ENCODE measurements at places on chromosomes 12 and 14.

DNA sequence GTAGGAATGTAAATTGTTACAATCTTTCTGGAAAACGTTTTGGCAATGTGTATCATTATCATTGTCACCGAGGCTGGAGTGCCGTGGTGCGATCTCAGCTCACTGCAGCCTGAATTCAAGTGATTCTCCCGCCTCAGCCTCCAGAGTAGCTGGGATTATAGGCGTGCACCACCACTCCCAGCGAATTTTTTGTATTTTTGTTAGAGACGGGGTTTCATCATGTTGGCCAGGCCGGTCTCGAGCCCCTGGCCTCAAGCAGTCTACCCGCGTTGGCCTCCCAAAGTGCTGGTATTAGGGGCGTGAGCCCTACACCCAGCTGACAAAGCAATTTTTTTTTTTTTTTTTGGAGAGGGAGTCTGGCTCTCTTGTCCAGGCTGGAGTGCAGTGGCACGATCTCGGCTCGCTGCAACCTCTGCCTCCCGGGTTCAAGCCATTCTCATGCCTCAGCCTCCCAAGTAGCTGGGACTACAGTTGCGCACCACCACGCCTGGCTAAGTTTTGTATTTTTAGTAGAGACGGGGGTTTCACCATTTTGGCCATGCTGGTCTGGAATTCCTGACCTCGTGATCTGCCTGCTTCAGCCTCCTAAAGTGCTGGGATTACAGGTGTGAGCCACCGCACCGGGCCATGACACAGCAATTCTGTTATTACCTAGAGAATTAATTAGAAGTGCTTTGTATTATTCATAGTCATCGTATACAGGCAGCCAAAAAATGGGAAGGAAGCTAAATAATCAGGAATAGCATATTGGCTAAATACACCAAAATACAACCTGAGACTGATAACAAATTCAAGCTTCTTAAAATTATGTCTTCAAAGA is 1.2 kb downstream of the ACTR6 start:
- no peak for DNase-seq

GRCh38 chr14:50813544-50813863 is 17.5 kb downstream of the NIN start:
- DNase-seq, result no peak

DNA sequence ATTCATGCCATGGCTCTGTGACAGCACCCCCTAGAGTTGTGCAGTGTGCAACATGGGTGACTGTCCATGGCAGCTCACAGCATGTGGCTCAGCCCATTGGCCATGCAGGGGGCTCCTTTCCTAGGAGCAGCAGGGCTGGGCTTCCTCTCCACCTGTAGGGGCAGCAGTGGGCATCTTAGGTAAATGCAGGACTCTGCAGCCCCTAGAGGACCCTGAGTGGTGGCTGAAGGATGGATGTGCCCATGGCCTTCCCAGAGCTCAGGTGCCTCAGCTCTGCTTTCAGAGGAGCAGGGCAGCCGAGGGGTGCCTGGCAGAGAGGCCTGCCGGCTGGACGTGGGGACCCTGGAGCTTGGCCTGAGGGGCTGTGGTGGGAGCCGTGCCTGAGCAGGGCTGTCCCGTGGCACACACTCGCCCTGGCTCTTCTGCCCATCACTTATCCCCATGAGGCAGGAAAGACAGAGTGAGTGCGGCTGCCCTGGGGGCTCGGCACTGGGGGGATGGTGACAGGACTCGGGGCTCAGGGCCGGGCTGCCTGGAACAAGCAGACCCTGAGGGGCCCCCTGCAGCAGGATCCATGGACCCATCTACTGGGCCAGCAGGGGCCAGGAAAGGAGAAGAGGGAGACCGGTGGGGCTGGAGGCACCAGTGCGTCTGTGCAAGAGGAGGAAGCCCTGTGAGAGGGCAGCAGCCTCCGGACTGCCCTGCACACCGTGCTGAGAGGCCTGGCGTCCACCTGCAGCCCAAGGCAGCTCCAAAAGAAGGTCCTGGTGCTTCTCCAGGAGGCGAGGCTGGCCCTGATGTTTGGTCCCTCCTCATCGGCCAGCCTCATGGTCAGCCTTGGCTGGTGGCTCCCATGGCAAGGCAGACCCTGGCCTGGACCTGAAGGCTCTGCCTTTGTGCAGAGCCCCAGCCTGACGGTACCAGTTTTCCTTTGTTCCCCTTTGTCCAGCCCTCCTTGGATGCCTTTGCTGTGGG is 7.6 kb downstream of the ADSS1 start:
- no peak for DNase-seq

GRCh38 chr14:88535149-88535548 is 19.7 kb downstream of the PTPN21 start:
- DNase-seq, result no peak

DNA sequence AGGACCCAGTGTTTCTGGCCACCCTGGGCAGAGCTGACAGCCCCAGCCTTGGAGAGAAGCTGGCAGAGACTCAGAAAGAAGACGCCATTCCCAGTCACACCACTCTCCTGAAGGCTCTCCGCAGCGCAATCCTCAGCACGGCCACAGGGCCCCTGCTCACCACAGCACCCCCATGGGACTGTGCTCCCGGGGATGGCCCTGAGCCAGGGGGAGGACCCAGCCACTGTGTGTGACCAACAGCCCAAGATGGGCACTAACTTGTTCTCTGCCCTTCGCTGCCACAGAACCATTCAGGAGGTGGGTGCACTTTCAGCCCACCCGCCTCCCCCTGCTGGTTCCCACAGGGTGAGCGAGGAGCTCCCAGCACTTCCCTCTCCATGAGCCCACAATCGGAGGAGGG is 57.1 kb downstream of the CCNK start:
- no peak for DNase-seq

DNA sequence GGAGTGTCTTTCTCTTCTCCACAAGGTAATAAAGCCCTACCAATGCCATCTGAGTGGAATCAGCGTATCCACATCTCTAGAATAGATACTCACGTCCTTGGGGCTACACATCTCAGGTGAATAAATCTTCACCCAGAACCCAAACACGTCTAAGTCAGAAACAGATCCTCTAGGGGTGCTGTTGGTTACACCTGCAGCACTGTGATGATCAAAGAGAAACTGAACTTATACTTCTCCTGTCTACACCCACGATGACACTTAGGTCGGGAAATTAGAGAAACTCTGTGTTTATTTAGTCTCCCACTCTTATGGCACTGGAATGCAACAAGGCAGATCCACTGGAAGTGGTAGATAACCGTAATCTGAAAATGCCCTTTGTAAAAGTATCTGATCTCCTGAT is 46.2 kb downstream of the WIF1 start:
- DNase-seq, result no peak

- no peak for DNase-seq
Observed at GRCh38 chr14:67583711-67584644, 16.1 kb downstream of the PIGH start.

- no peak for DNase-seq
Observed at GRCh38 chr12:59372956-59373355, 222.9 kb upstream of the SLC16A7 start.

DNA sequence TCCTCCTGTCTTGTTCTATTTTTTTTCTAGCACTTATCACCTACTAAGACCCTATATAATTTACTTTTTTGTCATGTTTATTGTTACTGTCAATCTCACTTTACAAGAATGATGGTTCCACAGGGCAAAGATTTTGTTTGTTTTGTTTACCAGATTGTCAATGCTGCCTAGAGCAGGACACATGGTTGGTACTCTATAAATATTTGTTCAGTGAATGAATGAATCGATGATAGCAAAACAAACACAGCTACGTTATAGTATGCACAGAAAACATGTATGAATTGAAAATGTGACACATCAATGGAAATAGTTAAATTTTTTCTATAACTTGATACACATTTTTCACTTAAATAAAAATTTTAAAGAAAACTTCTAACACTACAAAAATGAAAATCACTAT is 67.1 kb upstream of the KRR1 start:
- no peak for DNase-seq

GRCh38 chr14:45083617-45083975 is 320 bp upstream of the PRPF39 start:
- DNase-seq, result no peak

GRCh38 chr12:49340095-49340870 is 3.3 kb upstream of the C1QL4 start:
- no peak for DNase-seq

DNA sequence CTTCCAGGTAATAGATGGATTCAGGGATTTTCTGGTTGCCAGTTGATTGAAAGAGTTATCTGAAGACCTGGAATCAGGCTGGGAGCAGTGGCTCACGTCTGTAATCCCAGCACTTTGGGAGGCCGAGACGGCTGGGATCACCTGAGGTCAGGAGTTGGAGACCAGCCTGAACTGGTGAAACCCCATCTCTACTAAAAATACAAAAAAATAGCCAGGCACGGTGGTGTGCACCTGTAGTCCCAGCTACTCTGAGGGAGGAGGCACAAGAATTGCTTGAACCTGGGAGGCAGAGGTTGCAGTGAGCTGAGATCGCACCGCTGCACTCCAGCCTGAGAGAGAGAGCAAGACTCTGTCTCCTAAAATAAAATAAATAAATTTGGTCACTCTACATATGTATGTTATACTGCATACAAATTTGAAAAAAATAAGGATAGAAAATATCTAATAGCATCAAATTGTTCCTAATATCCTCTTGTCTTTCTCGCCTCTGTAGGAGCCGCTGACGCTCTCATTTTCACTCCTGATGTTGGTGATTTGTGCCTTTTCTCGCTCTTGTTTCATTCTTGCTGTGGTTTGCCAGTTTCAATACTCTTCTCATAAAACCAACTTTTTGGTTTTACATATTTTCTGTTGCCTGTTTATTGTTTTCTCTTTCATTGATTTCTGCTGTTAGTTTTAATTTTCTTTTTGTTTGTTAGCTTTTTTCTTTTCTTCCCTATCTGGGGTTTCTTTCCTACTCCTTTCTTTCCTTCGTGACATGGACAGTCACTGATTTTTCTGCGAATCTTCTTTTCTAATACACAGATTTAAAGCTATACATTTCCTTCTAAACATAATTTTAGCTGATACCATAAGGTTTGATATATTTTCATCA is 23.8 kb upstream of the PLD4 start:
- no peak for DNase-seq

DNA sequence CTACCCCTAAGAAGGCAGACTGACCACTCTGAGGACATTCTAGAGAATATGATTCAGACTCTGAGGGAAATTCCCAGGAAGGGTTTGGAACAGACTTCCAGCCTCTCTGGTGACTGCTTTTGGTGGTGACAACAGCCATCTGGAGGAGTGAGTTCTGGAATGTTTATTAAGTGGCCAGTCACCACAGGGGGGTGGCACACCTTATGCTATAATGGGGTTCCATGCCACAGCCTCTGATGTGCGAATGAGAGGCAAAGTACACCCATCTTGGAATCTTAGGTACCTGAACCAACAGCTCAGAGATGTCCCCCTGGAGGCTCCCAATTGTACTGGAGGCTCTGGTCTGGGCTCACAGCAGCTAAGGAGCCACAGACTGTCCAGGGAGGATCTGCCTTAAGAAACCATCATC is 9.5 kb upstream of the TINF2 start:
- DNase-seq, result no peak

DNA sequence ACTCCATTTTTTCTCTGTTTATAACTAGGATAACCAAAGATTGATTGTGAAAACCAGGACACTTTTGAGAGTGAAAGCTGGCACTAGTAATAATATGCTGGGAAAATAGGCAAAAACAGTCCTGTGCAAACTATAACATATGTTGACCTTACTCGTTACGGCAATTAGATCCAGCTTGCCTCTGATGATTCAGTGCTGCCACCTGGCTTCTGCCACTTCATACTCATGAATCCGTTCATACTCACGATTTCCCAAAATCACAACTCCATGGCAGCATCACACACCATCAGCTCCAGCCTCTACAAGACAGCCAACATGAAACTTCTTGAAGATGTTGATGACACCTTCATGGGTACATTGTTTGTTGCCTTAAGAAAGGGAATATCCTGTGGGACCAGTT is 49.1 kb upstream of the CAND1 start:
- DNase-seq, result no peak

- DNase-seq, result no peak
Observed at GRCh38 chr12:62658910-62659309, 192.3 kb downstream of the MON2 start.

DNA sequence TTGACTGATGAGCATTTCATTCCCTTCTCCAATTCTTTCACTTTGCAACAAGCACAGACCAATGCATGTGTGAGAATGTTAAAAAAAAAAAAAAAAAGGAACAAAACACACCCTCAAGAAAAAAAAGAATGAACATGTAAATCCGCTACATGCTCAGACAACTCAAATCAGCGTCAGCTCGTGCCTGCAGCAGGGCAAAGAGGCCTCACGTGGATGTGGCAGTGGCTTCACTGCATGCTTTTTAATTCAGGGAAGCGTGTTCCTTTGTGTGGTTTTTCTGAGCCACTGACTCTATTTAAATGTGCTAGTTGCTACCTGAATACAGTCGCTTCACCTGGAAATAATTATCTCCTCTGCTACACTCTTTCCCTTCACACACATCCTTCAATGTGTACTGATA is 55.1 kb downstream of the PPP1R36 start:
- no peak for DNase-seq

GRCh38 chr12:65536876-65537681 is 258.6 kb downstream of the MSRB3 start:
- DNase-seq, result no peak

DNA sequence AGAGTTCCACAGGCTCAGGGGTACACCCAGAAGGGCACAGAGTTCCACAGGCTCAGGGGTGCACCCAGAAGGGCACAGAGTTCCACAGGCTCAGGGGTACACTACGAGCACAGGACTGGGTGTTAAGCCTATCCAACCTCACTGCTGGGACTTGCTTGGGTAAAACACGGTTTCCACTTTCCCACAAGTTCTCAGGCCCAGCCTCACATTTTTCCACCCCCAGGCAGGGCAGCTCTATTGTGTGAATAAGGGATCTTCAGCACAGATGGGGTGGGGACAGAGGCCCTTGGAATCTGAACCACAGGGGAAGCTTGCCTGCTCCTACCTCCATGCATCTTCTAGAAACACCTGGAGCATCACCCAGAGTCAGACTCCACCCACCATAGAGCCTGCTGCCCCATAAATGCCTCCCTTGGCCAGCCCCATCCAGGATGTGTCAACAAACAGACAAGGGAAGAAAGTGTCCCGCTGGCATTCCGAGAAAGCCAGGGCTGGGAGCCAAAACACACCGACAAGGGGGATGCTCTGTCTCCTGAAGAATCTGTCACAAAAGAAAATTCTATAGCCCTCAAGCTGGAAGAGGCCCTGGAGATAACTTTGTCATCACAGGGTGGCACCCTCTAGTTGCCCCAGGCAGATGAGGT is 4.8 kb downstream of the CRACR2A start:
- no peak for DNase-seq

GRCh38 chr12:38282886-38283285 is 33.7 kb upstream of the ALG10B start:
- DNase-seq, result no peak

GRCh38 chr14:91294153-91294552 is 49.6 kb upstream of the GPR68 start:
- no peak for DNase-seq

GRCh38 chr14:51004801-51005526 is 60.7 kb upstream of the PYGL start:
- no peak for DNase-seq

GRCh38 chr12:43312991-43313505 is 239.0 kb downstream of the ADAMTS20 start:
- no peak for DNase-seq
